ENCODE measurements at places on chromosomes 3 and 15. TPM values are rescaled to one million over a fixed set of nuclear protein-coding genes. Genes with fewer than 3 reads are reported as not detected.

MITF gene
- total RNA-seq: not detected

DNA sequence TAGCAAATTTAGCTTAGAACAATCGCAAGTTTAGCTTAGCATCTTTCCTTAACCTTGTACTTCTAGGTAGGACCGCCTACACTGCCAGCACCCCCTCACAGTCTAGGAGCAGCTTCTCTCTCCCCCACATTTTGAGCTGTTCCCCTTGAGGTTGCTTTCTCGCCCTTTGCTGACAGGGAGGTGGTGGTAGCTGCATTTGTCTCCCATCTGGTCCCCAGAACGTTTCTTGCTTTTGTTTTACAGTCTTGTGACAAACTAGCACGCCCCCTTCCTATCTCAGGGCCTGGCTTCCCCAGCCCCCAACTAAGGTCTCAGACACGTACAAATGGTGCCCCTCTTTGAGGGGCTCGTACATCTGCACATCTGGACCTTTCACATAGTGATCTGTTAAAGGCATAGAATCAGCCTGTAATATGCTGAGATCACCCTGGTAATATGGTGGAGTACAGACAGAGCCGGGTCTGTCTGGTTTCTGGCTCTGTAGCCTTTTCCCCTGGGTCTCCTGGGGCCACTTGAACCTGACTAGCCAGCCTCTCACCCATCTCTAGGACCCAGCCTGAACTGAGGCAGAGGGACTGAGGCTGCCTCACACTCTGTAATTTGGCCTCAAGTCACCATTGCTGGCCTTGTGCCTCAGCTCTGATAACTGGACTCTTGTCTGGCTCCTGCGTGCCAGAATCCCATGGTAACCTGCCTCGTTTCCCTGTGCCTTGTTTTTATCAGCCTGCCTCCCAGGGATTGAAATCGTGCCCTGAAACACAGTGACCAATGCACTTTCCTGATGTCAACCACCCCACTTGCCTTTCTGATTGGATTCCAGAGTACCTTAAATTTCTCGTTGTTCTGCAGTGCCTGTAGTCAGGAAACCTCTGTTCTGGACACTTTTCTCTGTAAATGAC, 27.7 kb downstream of the CRTC3 start:
- no peak for ATAC-seq

DNA sequence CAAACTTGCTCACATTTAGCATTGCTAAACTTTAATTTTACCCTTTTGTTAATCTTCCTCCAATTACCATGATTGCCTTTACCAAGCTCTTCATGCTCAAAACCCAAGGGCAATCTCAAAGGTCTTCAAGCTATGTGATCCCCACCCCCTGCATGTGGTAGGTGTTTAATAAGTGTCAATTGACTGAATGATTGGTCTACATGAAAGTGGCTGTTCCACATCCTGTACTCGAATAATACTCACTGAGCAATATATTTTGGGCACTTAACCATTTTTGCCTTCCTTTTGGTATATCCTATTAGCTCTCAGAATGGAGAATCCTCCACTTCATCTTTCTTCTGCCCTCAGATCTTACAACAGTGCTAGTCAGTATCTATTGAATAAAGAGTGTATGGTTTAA, 17.1 kb downstream of the RBMS3 start:
- ATAC-seq: no peak

- ATAC-seq: no peak
These were observed 77.7 kb downstream of the OCA2 start for GRCh38 chr15:28021281-28022039.

DNA sequence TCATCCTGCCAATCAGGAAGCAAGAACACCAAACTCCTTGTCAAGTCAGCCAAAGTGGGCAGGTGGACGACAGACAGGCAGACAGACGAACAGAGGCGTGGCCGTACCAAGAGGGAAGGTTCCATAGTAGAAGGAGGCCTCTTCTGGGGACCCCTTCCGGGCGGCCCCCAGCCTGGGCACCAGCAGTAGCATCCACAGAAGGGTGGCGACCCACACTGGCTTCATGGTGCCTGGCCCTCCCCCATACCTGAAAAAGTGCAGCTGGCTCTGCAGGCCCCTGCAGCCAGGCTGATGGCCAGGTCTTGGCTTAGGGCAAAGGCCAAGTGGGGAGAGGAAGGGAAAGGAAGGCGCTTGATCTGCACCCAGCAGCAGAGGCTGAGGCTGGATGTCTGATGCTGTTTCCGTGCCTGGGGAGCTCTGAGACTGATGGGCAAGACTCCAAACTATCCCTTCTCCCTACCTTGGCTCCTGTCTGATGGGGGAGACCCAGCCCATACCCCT, 607 bp downstream of the LCTL start:
- no peak for ATAC-seq

DNA sequence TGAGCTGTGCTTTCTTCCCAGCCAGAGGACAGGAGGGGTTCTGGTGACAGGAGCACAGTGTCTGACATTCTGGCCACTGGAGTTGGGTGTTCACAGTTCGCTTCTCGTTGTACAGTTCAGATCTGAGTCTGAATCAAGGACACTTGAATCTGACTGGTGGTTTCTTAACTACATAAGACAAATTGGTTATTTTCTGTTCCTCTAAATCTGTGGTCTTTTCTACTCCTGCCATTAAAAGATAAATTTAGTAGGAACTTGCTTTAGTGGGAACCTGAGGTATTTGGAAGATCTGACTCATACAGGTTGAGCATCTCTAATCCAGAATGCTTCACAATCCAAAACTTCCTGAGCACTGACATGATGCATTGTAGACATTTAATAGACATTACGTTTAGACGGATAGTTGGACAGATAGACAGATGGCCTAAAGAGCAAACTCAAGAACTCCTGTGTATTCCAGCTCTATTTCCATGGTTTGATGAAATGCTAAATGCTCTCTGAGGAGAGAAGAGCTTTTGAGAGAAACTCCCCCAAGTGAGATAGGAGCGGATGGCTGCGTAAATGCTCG, 71.0 kb downstream of the CCK start:
- no peak for ATAC-seq

SLC9C1 gene
- total RNA-seq: not detected

DNA sequence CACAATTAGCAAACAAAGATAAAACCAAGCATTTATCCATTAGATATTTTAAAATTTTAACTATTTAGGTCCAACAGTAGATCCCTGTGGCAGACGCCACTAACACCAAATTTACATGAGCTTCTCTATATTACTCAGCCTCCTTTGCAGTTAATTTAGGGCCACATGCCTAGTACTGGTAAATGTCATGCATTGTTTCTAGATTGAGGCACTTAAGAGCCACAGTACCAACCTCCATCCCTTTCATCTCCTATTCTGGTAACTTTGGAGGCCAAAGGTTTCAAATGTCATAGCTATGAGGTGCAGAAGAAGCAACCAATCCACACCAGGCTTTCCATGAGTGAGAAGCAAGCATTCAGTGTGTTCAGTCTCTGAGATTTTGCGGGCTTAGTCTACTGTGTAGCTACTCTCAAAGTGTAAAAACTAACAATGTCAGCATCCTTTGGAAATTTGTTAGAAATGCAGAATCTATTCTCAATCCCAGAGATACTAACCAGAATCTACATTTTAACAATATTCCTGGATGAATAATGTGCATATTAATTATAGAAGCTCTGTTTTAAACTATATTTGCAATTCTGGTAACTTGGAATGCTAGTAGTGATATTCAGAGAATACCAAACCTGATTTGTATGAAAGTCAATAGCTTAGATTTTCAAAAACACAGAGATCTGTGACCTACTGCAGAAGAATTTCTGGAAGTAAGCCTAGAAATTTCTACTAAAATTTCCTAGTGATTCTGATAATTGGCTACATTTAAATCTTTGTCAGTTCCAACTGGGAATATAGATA, 206.3 kb upstream of the CD96 start:
- ATAC-seq: peak; percentile 67

- ATAC-seq: no peak
These were observed 41.1 kb upstream of the PLSCR5 start for GRCh38 chr3:146646261-146646660.

NOX5 gene
- total RNA-seq: not detected

- ATAC-seq: no peak
These were observed 595.2 kb upstream of the TBL1XR1 start for GRCh38 chr3:177792311-177793030.

DNA sequence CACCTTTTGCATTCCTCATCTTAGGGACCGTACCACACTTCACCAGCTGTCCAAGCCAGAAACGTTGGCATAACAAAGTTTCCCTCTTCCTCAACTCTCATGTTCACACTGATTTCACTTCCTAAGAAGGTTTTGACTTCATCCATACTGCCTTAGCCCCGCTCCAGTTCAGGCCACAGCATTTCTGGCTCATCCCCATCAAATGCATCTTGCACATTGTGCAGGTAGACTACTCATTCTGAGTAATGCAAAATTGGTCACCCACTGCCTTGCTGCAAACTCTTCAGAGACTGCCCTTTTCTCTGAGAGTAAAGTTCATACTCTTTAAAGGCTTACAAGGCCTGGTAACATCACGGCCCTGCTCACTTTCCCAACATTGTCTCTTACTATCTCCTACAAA, 8.8 kb downstream of the NUSAP1 start:
- no peak for ATAC-seq

MRPS25 gene
- 43.7 TPM for total RNA-seq

DNA sequence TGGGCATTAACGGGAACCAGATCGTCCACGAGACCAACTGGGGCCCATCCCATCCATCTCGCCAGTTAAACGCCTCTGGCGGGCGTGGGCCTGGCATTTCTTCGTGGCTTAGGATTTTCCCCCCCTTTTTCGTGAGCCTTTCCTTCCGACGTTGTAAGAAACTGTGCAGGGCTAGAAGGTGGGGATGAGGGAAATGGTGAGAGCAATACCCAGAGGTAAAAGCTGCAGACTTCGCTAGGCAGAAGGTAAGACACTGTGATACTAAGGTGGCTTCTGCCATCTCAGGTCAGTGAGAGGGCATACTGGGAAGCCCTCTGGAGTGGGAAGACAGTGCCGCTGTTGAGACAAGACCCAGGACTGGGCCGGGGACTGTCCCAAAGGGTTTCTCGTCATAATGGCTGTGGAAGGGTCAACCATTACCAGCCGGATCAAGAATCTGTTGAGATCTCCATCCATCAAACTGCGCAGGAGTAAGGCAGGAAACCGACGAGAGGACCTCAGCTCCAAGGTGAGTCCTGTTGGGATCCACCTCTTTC, 666 bp downstream of the MAPKBP1 start:
- ATAC-seq: no peak

DNA sequence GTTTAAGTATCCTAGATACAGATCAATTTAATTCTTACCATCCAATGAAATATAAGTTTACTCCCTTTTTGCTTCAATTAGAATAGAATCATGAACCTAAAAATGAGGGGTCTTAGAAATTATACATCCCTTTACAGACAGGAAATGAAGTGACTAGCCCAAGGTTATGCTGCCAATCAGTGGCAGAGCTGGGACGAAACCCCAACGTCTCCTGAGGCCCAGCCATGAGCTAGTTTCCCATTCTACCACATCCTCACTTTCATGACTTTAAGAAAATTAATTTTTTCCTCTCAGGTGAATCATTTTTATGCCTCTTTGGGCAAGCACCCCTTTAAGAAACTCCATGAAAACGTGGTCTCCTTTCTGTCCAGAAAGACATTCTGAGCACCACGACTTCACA, 11.2 kb downstream of the LRIG1 start:
- ATAC-seq: peak; percentile 84

DNA sequence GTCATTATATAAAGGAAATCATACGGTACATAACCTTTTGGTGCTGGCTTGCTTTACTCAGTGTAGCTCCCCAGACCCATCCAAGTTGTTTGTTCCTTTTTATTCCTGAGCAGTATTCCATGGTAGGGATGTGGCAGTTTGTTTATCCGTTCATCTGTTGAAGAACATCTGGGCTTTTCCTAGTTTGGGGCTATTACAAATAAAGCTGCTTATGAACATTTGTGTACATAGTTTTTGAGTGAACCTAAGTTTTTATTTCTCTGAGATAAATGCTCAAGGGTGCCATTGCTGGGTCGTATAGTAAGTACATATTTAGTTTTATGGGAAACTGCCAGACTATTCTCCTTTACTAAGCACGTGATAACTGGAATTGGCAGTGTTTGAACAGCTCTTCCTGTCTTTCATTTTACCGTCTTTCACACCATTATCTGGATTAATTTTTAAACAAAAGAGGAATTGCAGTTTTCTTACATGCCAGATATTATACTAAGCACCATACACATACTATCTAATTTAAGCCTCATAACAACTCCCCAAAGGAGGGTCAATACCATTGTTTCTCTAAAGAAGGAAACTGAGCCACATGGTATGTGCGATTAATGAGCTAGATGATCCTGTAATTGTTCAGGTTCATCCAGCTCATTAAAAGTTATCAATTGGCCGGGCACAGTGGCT, 85.6 kb downstream of the PTPRG start:
- ATAC-seq: no peak

GRCh38 chr3:122415104-122415744, 638 bp downstream of the WDR5B start:
- peak; percentile 73 for ATAC-seq

DNA sequence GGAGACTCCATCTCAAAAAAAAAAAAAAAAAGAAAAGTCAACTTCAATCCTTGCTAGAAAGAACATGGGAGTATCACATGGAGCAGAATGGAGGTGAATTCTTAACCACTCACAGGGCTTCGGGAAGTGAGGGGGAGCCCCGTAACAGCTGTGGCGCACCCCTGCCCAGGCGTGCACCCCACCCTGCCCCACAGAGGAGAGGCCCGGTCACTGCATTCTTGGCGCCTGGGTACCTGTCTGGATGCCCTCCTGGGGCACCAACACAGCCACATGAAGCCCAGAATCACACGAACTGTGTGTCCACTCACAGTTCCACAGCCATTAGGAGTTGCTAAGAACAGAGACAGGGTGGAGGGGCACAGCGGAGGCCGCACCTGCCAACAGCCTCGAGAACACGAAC, 51.8 kb downstream of the NIPA2 start:
- no peak for ATAC-seq

GRCh38 chr3:177574222-177574856, 377.1 kb upstream of the TBL1XR1 start:
- no peak for ATAC-seq

- no peak for ATAC-seq
These were observed 4.8 kb downstream of the LYSMD2 start for GRCh38 chr15:51732646-51733045.

DNA sequence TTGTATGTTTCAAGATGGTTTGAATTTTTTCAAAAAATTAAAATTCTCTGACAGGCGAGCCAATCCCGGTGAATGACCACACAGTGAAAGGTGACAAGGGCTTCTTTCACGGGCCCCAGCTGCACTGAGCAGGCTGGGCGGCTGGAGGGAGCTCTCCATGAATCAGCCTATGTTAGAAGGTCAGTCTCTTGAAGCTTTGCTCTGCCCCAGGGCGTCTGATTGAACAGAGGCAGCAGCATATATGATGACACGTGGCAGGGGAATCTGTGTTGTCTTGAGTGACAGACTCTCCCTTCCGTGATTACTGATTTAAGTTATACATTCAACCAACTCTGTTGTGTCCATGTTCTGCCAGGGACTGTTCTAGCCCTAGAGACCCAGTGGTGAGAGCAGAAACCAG, 51.5 kb downstream of the ISG20 start:
- ATAC-seq: no peak

BNIP2 gene
- total RNA-seq: 59.2 TPM

GRCh38 chr3:96970211-96970610, 155.8 kb downstream of the EPHA6 start:
- no peak for ATAC-seq
